ENCODE measurements at places on chromosomes 2 and 18.

DNA sequence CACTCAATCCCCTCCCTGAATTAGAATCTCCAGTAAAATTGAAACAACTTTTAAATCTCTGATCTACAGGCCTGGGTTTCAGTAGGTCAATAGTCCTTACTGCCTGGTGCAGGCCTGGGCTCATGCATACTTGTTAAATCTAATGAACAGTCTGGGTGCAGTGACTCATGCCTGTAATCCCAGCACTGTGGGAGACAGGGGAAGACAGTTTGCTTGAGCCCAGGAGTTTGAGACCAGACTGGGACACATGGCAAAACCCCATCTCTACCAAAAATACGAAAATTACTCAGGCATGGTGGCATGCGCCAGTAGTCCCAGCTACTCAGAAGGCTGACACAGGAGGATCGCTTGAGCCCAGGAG is 94.7 kb upstream of the SP3 start:
- DNase-seq: no peak

GRCh38 chr2:66186537-66186936 is 248.4 kb upstream of the MEIS1 start:
- DNase-seq: no peak

DNA sequence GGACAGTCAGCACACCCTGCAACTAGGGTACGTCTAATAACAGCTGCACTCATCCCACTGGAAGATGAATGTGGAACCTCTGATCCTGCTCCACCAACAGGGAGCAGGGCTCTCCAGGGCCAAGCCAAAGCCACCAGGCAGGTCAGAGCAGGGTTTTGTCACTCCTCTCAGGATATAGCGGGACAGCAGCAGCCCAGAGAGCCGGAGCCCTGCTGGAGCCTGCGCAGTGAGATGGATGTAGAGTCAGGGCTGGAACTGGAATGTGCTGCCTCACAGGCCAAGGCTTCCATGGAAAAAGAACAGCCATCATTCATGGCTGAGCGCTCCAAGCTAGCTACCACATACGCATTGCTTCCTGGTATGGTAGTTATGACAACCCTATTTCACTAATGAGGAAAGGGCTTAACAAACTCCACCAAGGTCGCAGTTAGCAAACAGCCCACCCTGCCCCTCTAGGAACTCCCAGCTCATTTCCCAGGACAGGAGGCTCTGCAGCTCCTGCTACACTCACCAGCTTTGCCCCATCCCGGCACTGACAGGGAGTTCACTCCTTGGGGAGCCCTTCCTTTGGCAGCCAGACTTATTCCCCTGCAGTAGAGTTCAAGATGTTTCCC is 85.2 kb downstream of the HS1BP3 start:
- DNase-seq: peak; percentile 91

GRCh38 chr2:176063958-176064357 is 19.8 kb downstream of the EVX2 start:
- DNase-seq: no peak

Data from kidney (tissue), 22 donors.